Stimulated activated CD4-positive, alpha-beta T cell treated with anti-CD3 and anti-CD28 coated beads, Interleukin-1b, Interleukin-23, amount 100 ng/mL, for 1 hour (primary cell): ENCODE measurements at places on chromosomes 4 and X.

GRCh38 chr4:72084587-72085011 is 52.8 kb downstream of the NPFFR2 start:
- no peak for DNase-seq

- no peak for DNase-seq
Measured at GRCh38 chr4:1819284-1819683, 26.2 kb downstream of the FGFR3 start.

GRCh38 chrX:102341867-102342266 is 94.9 kb downstream of the NXF2 start:
- DNase-seq, result no peak

DNA sequence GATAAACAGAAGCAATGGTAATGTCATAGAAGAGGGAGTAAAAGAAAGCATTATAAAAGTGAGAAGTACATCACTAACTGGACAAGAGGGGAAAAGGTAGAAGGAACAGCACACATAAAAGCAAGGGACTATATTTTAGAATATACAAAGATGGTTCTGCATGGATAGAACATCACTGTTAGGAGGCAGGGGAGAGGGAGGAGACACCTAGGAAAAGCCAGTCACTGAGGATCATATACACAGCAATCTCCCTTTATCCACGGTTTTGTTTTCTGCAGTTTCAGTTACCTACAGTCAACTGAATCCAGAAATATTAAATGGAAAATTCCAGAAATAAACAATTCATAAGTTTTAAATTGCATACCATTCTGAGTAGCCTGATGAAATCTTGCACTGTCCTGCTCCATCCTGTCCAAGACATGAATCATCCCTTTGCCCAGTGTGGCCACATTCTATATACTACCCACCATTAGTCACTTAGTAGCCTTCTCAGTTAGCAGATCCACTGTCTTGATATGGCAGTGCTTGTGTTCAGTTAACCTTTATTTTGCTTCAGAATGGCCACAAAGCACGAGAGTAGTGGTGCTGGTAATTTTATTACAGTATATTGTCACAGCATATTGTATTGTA is 74.2 kb downstream of the PPA2 start:
- DNase-seq, result no peak

GRCh38 chr4:24002330-24002966 is 112.6 kb upstream of the PPARGC1A start:
- DNase-seq, result no peak

- no peak for DNase-seq
Measured at GRCh38 chr4:176308441-176308840, 11.3 kb upstream of the SPCS3 start.

DNA sequence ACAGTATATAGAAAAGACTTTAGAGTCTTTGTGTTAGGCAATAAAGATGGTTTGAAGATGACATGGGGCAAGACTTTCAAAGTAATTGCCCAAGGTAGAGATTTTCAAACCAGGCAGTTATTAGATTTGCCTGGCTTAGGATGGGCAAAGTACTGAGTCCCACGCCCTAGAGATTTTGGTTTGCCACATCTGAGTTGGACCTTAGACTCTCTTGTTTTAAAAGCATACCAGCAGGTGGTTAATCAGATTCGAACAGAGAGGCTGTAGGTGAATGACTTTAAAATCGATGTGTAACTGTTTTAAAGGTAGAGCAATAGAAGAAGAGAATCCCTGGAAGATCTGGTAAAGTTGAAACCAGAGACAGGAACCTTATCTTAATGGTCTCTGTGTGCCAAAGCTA is 121.5 kb downstream of the RAPGEF2 start:
- no peak for DNase-seq

DNA sequence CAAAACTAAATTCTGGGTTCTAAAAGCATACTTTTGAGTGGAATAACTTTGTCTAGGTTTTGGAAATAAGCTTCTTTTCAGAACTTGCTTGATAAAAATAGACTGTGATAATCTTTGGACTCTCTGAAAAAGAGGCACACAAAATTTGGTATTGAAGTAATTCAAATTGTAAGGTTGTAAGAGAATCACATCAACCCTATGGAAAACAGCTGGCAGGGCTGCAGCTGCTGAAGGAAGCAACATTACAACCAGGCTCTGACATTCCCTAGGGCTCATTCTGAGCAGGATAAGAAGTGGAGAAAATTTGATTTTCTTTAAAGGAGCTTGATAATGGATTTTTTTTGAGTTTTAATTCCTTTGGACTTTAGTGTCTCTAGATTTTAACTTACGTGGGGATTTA is 147.6 kb downstream of the FSTL5 start:
- no peak for DNase-seq

DNA sequence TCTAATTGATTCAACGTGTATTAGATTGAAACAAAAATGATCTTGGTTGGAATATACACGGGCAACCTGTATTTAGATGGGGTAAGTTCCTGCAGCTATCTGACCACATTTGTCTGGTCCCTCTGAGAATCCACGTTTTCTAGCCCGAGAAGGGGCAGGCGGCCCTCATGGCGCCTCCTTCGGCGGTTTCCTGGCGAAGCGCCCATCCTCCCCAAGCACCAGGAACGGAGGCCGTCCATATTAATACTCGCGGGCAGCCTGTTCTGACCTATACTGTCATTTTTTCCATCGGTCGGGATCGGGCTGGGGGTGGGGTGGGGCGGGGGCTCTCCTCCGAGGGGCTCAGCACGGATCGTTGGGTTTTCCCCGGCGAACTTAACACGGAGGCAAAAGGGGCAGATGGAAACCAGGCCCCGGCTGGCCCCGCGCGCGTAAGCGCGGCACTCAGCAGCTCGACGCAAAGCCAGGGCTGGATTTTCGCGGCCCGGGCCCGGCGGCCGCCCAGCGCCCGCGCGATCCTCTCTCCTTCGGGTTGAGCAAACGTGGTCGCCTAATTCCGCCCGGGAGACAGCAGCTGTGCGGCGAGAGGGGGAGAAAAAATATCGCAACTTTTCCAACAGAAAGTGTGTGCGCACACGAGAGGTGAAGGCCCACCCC is 77.2 kb upstream of the BCOR start:
- no peak for DNase-seq

DNA sequence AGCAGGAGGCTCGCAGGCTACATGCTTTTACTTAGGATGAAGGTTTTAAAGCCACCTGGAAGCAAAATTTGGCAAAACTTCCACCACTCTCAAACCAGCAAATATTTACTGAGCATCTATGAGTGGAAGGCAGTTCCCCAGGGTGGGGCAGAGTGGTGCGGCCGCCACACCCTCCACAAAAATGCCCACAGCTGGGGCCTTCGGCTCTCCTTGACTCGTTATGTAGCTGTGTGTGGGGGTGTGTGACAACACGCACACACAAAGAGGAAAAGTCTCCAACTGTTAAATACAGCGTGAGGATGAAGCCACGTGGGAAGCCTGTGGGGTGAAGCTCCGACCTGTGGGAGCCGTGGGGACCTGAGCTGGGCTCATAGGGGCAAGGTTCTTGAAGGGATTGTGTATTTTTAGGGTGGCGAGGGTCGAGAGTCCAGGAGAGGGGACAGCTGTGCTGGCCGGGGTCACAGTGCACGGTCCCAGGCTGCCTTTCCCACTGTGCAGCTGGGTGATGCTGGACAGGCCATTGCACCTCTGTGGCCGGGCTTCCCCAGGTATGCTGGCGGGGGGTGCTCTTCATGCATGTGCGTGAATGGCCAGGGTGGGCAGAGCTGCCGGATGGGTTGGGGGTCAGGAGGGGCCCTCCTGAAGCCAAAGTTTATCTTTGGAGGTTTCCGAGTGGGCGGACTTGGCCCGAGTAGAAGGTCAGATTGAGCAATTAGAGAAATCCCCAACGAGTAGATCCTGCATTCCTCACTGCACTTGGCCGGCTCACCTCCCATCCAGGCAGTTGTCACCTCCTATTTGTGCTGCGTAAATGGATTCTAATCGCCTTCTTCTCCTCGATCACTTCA is 25.4 kb downstream of the SORCS2 start:
- DNase-seq, result no peak

GRCh38 chr4:89528526-89529133 is 221.0 kb upstream of the GPRIN3 start:
- no peak for DNase-seq

GRCh38 chrX:79176028-79176427 is 31.5 kb downstream of the GPR174 start:
- DNase-seq, result no peak

DNA sequence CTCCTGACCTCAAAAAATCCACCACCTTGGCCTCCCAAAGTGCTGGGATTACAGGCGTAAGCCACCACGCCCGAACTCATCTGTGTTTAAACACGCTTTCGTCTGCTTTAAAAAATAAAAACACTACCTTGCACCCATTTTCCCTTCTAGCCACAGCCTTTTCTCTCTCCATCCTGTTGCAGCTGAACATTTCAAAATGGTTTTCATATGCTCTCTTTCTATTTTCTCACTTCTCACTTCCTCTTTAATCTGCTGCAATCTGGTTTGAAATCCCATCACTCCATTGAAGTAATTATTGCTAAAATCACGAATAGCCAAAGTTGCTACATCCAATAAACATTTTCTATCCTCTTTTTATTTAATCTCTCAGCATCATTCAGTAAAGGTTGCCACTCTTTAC is 70.0 kb downstream of the DCHS2 start:
- DNase-seq, result no peak

DNA sequence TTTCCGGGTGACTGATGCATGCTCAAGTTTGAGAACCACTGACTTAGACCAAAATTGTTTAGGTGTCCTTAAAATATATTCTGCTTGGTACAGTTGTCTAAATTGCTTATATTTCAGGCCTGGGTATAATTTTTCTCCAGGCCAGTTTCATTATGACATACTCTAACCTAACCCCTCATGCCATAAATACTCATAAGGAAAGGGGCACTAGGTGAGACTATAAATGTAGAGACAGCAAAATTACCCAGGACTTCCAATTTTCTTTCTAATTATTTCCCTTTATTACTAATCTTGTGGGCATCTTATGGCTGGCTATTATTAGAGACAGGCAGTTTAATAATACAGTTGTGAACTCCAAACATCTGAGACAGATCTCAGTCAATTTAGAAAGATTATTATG is 150.2 kb downstream of the RRAGB start:
- no peak for DNase-seq

DNA sequence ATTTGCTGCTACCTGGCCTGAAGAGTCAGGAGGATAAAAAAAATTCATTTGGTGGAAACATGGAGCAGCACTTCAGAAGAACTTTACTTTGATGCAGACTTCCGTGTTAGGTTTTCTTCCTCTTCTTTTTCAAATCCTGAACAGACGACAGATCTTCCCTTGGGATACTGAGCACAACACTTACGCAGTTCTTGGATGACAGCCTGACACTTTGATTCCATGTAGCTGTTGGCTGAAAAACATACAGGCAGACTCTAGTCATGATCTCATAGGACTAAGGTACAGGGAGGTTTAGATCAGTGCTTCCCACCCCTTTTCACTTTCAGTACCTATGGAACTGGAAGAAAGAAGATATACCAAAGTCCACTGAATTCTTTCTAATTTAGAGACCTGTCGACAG is 9.2 kb downstream of the CMC4 start:
- DNase-seq, result no peak

GRCh38 chr4:100539706-100540105 is 21.9 kb upstream of the EMCN start:
- DNase-seq, result no peak

- DNase-seq, result no peak
Measured at GRCh38 chr4:96916711-96917110, 1076.8 kb downstream of the PDHA2 start.

DNA sequence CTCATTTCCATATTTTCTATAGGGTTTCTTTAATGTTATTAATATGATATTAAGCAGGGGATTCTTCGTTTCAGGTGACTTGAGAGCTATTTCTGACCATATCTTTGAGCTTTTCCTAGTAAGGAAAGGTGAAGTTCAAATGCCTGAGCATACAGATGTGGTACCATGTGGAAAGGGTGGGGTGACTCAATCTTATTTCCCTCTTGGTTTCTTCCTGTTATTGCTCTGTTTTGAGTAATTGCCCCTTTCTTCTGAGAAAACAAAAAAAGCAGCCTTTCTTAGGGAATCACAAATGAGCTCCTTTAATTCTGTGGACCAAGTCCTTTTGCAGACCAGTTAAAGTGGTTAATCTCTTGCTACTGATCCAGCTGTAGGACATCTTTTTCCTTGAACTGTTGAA is 41.0 kb upstream of the AGA start:
- DNase-seq, result no peak

GRCh38 chr4:189988877-189989431 is 38.1 kb downstream of the FRG2 start:
- no peak for DNase-seq

- DNase-seq, result no peak
Measured at GRCh38 chr4:152255437-152255836, 280.5 kb downstream of the FBXW7 start.

DNA sequence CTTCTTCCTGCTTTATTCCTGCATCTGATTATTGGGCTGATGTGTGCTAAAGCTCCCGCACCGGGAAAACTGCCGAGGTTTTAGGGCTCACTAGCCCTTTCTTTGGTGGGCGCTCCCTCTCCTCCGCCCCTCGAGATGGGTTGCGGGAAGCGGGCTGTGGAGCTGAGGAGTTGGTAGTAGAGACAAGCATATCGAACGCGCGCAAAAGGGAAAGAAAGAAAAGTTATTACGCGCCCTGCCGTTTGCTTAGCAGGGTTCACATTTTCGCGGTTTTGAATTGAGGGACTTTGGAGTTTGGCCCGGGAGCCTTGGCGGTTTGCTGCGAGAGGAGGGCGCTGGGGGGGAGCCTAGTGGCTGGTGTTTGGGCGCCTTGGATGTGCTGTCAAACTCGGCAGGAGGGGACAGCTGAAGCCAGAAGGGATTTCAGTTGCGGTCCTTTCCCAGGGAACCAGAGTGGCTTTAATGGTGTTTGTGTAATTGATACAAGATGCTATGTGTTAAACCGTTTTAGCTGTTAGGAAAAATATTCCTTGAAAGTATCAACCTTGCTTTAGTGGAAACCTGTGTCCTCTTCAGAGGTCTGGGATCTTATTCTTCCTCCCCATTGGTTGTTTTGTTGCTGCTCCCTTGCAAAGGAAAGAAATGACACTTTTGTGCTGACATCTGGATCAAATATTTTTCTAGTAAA is 1.1 kb downstream of the GAB1 start:
- no peak for DNase-seq
